ENCODE measurements at places on chromosomes 3 and 15. TPM values are rescaled to one million over a fixed set of nuclear protein-coding genes. Genes with fewer than 3 reads are reported as not detected.

Gene BSN
- 0.17 TPM for total RNA-seq

Gene SH3BP5
- 9.1 TPM for total RNA-seq

Gene CCDC39
- 3.3 TPM for total RNA-seq

Gene CDHR4
- total RNA-seq = 0.12 TPM

Gene COL6A5
- not detected for total RNA-seq

Gene PCLAF
- 119 TPM for total RNA-seq

Gene WDR93
- 0.51 TPM for total RNA-seq

Gene TCAIM
- 22.0 TPM for total RNA-seq

Gene STRA6
- total RNA-seq = 3.1 TPM

Gene GASK1A
- 10.3 TPM for total RNA-seq

Gene FMN1
- total RNA-seq = 2.2 TPM

Gene RTP1
- 0.43 TPM for total RNA-seq

Gene ALDH1A2
- 30.8 TPM for total RNA-seq

Gene CISH
- 0.32 TPM for total RNA-seq

Gene TMEM207
- total RNA-seq = not detected

Gene SLC22A14
- not detected for total RNA-seq

Gene TIMP4
- 0.15 TPM for total RNA-seq

Gene KLHL6
- total RNA-seq = 0.09 TPM

Gene GOLGA8G
- not detected for total RNA-seq

Gene SI
- not detected for total RNA-seq

Gene GRK7
- total RNA-seq = not detected

Gene GABRA5
- 4.4 TPM for total RNA-seq

Gene FAM81A
- total RNA-seq = 0.41 TPM

Gene LINGO1
- total RNA-seq = 28.2 TPM

Gene ARPP21
- not detected for total RNA-seq

Gene RETNLB
- total RNA-seq = not detected

Gene DLL4
- 0.12 TPM for total RNA-seq

Gene ADGRG7
- total RNA-seq = not detected

Gene MYLK
- total RNA-seq = 28.4 TPM

Gene RPS27L
- 111 TPM for total RNA-seq

Gene CAV3
- not detected for total RNA-seq

Gene MESP1
- total RNA-seq = not detected

Gene LCMT2
- total RNA-seq = 14.2 TPM

Gene BRPF1
- total RNA-seq = 12.1 TPM

Gene ZBBX
- total RNA-seq = 7.4 TPM

Gene MASP1
- total RNA-seq = 3.3 TPM

Gene PARP15
- total RNA-seq = not detected

Gene CLEC3B
- not detected for total RNA-seq

Gene OCA2
- total RNA-seq = 1.0 TPM

Gene BUB1B
- 129 TPM for total RNA-seq

Gene MYH15
- 0.12 TPM for total RNA-seq

Gene LSMEM2
- 0.37 TPM for total RNA-seq

Gene SCN5A
- 3.9 TPM for total RNA-seq

Gene FOXB1
- 9.6 TPM for total RNA-seq

Gene APBA2
- total RNA-seq = 35.8 TPM

Gene SV2B
- 0.02 TPM for total RNA-seq

Gene TERC
- total RNA-seq = 47.5 TPM

Gene EBLN2
- total RNA-seq = 11.6 TPM

Gene ILDR1
- total RNA-seq = 0.07 TPM

Gene LAMB2
- 75.4 TPM for total RNA-seq

Gene SNRPN
- total RNA-seq = 442 TPM

Gene ISL2
- not detected for total RNA-seq

Gene PRTG
- 508 TPM for total RNA-seq

Gene ACKR4
- total RNA-seq = not detected

Gene FBXO40
- total RNA-seq = not detected

Gene CPLX3
- not detected for total RNA-seq

All from neural progenitor cell (in vitro differentiated cells).